ENCODE measurements at places on chromosomes 6 and 20. TPM values are rescaled to one million over a fixed set of nuclear protein-coding genes. Genes with fewer than 3 reads are reported as not detected.
A peak's percentile ranks its signal among the peaks of the same experiment; 100 is the strongest.

DNA sequence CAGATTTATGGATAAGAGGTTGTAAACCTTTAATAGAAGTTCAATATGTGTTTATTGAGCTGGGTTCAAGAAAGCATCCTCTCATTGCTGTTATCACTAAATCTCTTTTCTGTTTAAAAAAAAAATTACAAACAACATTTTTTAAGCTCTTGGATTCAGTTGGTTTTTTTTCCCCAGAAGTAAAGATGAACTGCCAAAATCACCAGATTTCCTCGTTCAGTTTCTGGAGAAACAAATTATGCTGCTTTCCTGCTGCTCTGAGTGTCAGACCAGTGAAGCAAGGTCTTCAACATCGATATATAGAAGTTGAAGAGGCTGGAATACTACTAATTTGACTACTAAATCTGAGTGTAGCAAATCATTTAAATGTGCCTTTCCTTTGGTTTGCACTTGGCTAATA, 352.1 kb upstream of the IRAK1BP1 start:
- H3K27me3 ChIP-seq, result no peaks in the 10 kb centered on the region
- H3K4me1 ChIP-seq, result no peaks in the 10 kb centered on the region
- no peak overlapping the region for H3K4me3 ChIP-seq
- no peaks in the 10 kb centered on the region for H3K36me3 ChIP-seq

NKX2-2 gene
- not detected for total RNA-seq

OPN5 gene
- not detected for total RNA-seq

OXT gene
- not detected for total RNA-seq

GRCh38 chr6:163984124-163984936, 569.8 kb downstream of the QKI start:
- H3K27me3 ChIP-seq, result no peaks in the 10 kb centered on the region
- no peak for DNase-seq
- H3K4me1 ChIP-seq, result peaks cover 5% of the 10 kb centered on the region
- no peaks in the 10 kb centered on the region for H3K36me3 ChIP-seq
- H3K4me3 ChIP-seq, result no peak overlapping the region
- no peak overlapping the region for H3K27ac ChIP-seq

DNA sequence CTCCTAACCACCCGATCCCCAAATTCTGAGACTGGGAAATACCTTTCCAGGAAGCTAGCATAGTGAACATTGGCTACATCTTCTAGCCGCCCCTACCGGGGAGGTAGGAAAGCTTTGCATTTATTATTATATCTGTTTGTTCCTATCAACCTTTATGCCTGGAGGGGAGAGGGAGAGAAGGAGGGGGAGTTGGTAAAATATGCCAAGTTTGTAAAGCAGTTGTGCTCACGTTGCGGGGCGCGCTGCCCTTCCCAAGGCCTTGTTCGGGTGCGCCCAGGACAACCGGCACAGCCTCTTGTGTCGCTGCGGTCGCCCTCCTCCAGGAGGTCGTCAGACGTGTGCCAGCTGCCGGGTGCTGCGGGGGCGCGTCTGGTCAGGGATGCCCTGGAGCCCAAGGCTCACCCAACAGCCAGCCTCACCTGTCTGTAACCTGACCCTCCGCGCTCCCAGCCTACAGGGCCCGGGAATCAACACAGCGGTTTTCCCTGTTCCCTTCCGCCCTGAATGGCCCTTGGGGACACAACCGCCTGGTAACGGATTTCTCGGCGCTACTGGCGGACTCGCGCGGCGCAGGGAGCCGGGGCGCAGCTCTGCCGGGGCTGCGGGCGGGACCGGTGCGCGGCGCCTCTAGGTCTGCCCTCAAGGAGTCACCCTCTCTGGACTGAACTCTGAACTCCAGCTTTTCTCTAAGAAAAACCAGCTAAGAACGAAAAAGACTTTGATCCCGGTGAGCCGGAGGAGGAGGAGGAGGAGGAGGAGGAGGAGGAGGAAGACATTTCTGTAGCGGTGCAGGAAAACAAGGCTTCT, 1.1 kb upstream of the OVOL2 start:
- DNase-seq, result no peak
- H3K4me1 ChIP-seq, result peaks cover 15% of the 10 kb centered on the region
- H3K27ac ChIP-seq, result no peak overlapping the region
- peak overlapping the region; percentile 32 for H3K4me3 ChIP-seq

DNA sequence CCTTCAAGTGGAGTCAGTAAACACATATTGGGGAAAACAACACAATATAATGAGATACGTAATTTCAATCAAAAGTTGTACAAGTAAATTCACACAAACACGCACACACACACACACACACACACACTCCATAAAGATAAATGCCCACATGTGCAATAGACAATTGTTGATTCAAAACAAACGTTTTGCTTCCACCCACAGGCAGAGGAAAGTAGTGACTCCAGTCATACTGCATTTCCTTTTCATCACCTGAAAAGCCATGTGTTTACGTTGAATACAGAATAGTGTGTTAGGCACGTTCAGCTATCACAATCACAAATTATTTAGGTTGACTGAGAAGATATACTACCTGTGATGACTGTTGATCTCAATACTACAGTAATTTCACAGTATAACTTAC, 443.8 kb upstream of the MANEA start:
- H3K27me3 ChIP-seq, result peaks cover 11% of the 10 kb centered on the region
- no peak for DNase-seq
- H3K4me1 ChIP-seq, result no peaks in the 10 kb centered on the region
- no peaks in the 10 kb centered on the region for H3K36me3 ChIP-seq
- no peak overlapping the region for H3K27ac ChIP-seq
- no peak overlapping the region for H3K4me3 ChIP-seq

DNA sequence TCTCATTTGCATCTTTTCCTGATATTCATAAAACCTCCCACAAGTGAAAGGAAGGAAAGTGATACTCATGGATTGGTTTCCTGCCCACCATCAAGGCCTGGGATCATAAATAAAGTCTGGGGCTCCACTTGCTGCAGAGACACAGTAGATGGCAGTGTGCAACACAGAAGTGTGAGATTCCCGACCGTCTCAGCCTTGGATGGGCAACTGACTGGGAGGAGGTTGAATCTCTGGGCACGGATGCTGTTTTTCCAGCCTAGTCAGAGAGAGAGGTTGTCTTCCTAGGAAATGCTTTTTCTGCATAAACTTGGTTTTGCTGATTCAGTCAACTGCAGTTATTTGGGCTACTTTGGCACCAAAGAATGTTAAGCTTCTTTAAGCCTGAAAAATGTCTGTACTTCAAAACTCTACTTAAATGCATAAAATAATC, 9.9 kb upstream of the RFPL4B start:
- H3K27ac ChIP-seq, result peak overlapping the region; percentile 2
- H3K4me1 ChIP-seq, result peaks cover 30% of the 10 kb centered on the region
- no peaks in the 10 kb centered on the region for H3K27me3 ChIP-seq
- no peak overlapping the region for H3K4me3 ChIP-seq

DNA sequence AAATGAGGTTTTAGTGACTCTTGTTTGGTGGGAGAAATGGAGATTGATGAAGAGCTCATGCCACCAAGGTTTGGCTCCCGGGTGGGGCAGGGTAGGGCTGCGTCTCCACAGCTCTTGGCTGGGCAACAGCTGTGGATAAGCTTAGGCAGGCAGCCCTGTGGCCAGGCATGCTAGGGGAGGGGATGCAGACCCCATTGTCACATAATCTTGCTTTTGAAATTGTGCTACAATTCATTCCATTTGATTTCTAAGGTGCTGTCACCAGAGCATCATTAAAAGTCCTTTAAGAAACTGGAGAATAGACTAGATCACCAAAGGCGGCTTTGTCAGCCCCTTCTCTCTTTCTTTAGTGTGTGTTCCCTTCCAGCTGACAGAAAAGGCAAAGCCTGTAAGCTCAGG, 574.2 kb upstream of the JAG1 start:
- H3K27ac ChIP-seq, result no peak overlapping the region
- no peak for DNase-seq
- H3K4me1 ChIP-seq, result peaks cover 36% of the 10 kb centered on the region
- H3K36me3 ChIP-seq, result no peaks in the 10 kb centered on the region
- no peaks in the 10 kb centered on the region for H3K27me3 ChIP-seq
- H3K4me3 ChIP-seq, result no peak overlapping the region

ZNF165 gene
- 0.78 TPM for total RNA-seq

DNA sequence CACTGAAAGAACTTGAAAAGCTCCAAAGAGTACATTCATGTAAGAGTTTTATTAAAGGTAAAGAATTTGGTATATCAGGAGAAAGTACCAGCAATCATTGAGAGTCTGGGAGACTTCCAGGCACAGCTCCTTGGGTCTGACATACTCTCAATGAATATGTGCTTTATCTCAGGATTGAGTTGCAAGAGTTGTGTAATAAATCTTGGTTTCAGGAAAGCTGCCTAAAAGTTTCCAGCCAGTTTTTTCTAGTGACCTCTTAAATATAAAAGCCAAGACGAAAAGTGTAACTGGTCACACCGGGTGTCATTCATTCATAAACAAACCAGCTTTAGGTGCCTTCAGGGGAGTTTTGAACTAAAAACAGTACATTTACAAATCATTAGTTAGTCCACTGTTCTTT, 21.6 kb upstream of the GJA1 start:
- H3K27ac ChIP-seq, result no peak overlapping the region
- H3K36me3 ChIP-seq, result peaks cover 2% of the 10 kb centered on the region
- no peaks in the 10 kb centered on the region for H3K27me3 ChIP-seq
- no peak for DNase-seq

ANGPT4 gene
- not detected for total RNA-seq

PRR18 gene
- total RNA-seq, result not detected

POFUT1 gene
- 52.7 TPM for total RNA-seq

OSBPL2 gene
- total RNA-seq, result 46.3 TPM

ELOVL4 gene
- 4.8 TPM for total RNA-seq

- DNase-seq, result no peak
- H3K4me3 ChIP-seq, result no peak overlapping the region
- no peaks in the 10 kb centered on the region for H3K27me3 ChIP-seq
- peaks cover 7% of the 10 kb centered on the region for H3K4me1 ChIP-seq
Measured at GRCh38 chr6:111992851-111993250, 61.1 kb upstream of the CCN6 start.

GRCh38 chr6:42599558-42599957, 35.7 kb downstream of the UBR2 start:
- DNase-seq, result no peak
- H3K4me1 ChIP-seq, result no peaks in the 10 kb centered on the region
- no peaks in the 10 kb centered on the region for H3K27me3 ChIP-seq
- H3K27ac ChIP-seq, result no peak overlapping the region
- H3K36me3 ChIP-seq, result peaks cover 27% of the 10 kb centered on the region

GRCh38 chr6:56911847-56912246, 43.1 kb upstream of the BEND6 start:
- no peaks in the 10 kb centered on the region for H3K27me3 ChIP-seq
- DNase-seq, result no peak
- H3K27ac ChIP-seq, result peak overlapping the region; percentile 74
- no peak overlapping the region for H3K4me3 ChIP-seq
- peaks cover 34% of the 10 kb centered on the region for H3K4me1 ChIP-seq
- H3K36me3 ChIP-seq, result no peaks in the 10 kb centered on the region

CCN5 gene
- total RNA-seq, result 18.2 TPM

GRCh38 chr6:4133941-4134838, 1.2 kb downstream of the ECI2 start:
- H3K4me1 ChIP-seq, result peaks cover 23% of the 10 kb centered on the region
- no peak for DNase-seq
- peaks cover 27% of the 10 kb centered on the region for H3K36me3 ChIP-seq
- H3K27ac ChIP-seq, result peak overlapping the region; percentile 88

- no peaks in the 10 kb centered on the region for H3K27me3 ChIP-seq
- no peak overlapping the region for H3K27ac ChIP-seq
- peaks cover 26% of the 10 kb centered on the region for H3K36me3 ChIP-seq
- peaks cover 32% of the 10 kb centered on the region for H3K4me1 ChIP-seq
Measured at GRCh38 chr20:25207149-25207959, 11.8 kb downstream of the ENTPD6 start.

DNA sequence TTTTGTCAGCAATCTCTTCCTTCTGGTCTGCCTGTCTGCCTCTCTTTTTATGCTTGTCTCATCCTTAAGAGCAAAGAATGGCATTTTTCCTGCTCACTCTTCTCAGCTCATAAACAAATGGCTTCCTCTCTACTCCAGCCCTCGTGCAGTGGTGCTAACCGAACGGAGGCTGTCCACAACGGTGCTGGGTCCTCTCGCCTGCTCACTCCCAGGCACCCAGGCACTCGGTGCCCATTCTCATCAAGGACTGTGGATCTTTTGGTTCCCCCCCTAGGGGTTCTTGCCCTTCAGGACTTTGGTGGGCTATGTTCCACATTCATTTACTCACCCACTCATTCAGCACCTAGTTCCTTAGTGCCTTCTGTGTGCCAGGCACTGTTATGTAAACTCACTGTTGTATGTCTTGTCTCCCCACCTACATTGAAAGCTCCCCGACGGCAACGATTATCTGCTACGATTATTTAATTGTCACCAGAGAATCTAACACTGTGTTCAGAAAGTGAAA, 113.9 kb downstream of the FYN start:
- H3K4me1 ChIP-seq, result peaks cover 86% of the 10 kb centered on the region
- no peaks in the 10 kb centered on the region for H3K27me3 ChIP-seq
- peak overlapping the region; percentile 77 for H3K27ac ChIP-seq
- no peak overlapping the region for H3K4me3 ChIP-seq
- DNase-seq, result no peak
- no peaks in the 10 kb centered on the region for H3K36me3 ChIP-seq

EMILIN3 gene
- 2.1 TPM for total RNA-seq

- no peaks in the 10 kb centered on the region for H3K36me3 ChIP-seq
- no peaks in the 10 kb centered on the region for H3K4me1 ChIP-seq
- DNase-seq, result no peak
- H3K27me3 ChIP-seq, result peaks cover 33% of the 10 kb centered on the region
- H3K27ac ChIP-seq, result no peak overlapping the region
- H3K4me3 ChIP-seq, result no peak overlapping the region
Measured at GRCh38 chr6:89977808-89978748, 83.8 kb downstream of the GJA10 start.

- DNase-seq, result no peak
- H3K27ac ChIP-seq, result peak overlapping the region; percentile 14
- no peaks in the 10 kb centered on the region for H3K36me3 ChIP-seq
- H3K4me1 ChIP-seq, result peaks cover 38% of the 10 kb centered on the region
- H3K27me3 ChIP-seq, result no peaks in the 10 kb centered on the region
Measured at GRCh38 chr6:152404086-152404857, 232.9 kb downstream of the SYNE1 start.

DNA sequence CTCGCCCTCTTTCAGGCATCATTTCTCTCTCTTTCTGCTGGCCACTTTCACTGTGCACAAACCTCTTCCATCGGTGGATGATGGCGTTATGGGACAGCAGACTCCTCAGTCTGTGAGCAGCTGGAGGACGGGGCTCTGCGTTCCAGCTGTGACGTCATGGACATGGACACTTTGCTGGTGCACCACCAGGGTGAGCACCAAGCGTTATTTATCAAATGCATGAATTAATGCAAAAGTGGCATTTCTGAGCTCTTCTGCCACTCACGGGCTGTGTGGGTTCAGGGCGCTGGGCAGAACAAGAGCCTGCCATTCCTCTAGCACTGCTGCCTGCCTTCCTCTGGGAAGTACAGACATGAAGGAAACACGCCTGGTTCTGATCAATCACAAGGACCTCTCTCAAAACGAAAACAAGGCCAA, 82.9 kb upstream of the MPC1 start:
- no peak overlapping the region for H3K4me3 ChIP-seq
- no peak overlapping the region for H3K27ac ChIP-seq
- peaks cover 24% of the 10 kb centered on the region for H3K36me3 ChIP-seq
- no peaks in the 10 kb centered on the region for H3K27me3 ChIP-seq

- H3K27ac ChIP-seq, result no peak overlapping the region
- no peaks in the 10 kb centered on the region for H3K27me3 ChIP-seq
- no peaks in the 10 kb centered on the region for H3K36me3 ChIP-seq
- no peaks in the 10 kb centered on the region for H3K4me1 ChIP-seq
- DNase-seq, result no peak
Measured at GRCh38 chr20:60765821-60766403, 486.1 kb upstream of the CDH4 start.

GRCh38 chr20:32535316-32535952, 49.7 kb downstream of the NOL4L start:
- no peak for DNase-seq
- H3K27me3 ChIP-seq, result no peaks in the 10 kb centered on the region
- H3K36me3 ChIP-seq, result no peaks in the 10 kb centered on the region
- peaks cover 46% of the 10 kb centered on the region for H3K4me1 ChIP-seq

SENP6 gene
- total RNA-seq, result 101 TPM

TIAM2 gene
- 11.2 TPM for total RNA-seq
